Renal cortical epithelial cell (primary cell): ENCODE measurements at places on chromosomes 1 and 21. TPM values are rescaled to one million over a fixed set of nuclear protein-coding genes. Genes with fewer than 3 reads are reported as not detected.

- no peak for DNase-seq
Measured at GRCh38 chr1:9626201-9626608, 25.3 kb upstream of the PIK3CD start.

DNA sequence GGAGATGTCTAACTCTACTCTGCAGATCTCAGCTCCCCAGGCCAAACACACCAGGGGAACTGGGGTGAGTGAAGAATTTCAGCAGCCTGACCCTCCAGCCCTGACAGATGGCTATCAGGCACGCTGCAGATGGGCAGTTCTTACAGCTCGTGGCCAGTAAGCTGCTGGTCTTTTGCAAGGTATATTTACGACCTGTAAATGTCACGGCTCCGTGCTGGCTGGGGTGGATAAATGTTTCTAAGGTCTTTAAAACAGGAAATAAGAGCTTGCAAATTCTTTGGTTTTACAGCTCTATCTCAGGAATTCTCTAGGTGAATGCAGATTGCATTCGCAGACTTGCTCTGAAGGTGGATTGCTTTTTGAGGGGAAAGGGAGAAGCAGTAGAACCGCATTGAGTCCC is 10.1 kb downstream of the DOP1B start:
- DNase-seq, result peak; percentile 11

DIO1 gene
- not detected in 2 replicates for total RNA-seq

OPRD1 gene
- total RNA-seq, result not detected in 2 replicates

TOE1 gene
- 10.4 and 13.5 TPM in 2 replicates for total RNA-seq

SAMD11 gene
- 0.87 and 20.1 TPM in 2 replicates for total RNA-seq

PROK1 gene
- total RNA-seq, result not detected in 2 replicates

GRCh38 chr1:76865696-76866286 is 1.5 kb upstream of the ST6GALNAC5 start:
- DNase-seq, result no peak

- DNase-seq, result peak; percentile 97
Measured at GRCh38 chr1:42766741-42767509, at the start of the genes C1orf50 and P3H1. Gene C1orf50 (plus strand): TSS chr1:42767249. CDS start chr1:42767312, 63 bp downstream. Gene P3H1 (minus strand): TSS chr1:42767028. CDS start chr1:42766971, 57 bp downstream.

GRCh38 chr1:197198911-197199310 is 52.4 kb upstream of the ASPM start:
- no peak for DNase-seq

DNA sequence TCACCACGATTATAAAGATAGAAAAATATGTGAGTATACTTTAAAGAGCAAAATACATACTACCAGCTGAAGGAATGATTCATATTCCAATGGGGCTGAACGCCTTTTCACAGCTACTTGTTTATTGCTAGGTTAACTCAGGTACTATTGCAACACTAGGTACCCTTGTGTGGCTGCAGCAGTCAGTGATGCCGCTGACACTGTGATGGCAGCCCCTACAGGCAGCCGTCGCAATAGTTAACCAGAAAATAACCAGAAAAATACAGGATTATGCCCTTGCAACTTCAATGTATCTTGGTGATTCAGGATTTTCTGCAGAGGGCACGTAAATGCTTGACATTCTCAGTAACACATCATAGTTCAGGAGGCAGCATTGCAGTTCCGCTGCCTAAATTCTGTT is 1.6 kb upstream of the MARK1 start:
- peak; percentile 13 for DNase-seq

DNA sequence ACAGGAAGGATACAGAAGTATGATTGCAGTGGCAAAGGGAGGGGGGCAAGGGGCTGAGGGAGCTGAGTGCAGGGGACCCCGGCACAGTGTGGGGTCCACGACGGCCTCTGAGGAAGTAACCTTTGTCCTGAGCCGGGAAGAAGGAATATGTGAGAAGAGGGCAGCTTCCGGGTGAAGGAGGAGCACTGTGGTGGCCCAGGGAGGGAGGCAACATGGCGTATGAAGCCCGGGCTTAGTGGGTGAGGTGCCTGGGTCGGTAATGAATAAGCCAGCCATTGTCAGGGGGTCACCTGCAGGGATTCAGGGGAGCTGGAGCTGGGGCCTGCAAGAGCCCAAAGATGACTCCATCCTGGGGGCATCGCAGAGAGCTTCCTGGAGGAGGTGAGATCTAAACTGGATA is 200.4 kb downstream of the FOXD2 start:
- no peak for DNase-seq

ORC1 gene
- 0.45 and 3.8 TPM in 2 replicates for total RNA-seq

DNA sequence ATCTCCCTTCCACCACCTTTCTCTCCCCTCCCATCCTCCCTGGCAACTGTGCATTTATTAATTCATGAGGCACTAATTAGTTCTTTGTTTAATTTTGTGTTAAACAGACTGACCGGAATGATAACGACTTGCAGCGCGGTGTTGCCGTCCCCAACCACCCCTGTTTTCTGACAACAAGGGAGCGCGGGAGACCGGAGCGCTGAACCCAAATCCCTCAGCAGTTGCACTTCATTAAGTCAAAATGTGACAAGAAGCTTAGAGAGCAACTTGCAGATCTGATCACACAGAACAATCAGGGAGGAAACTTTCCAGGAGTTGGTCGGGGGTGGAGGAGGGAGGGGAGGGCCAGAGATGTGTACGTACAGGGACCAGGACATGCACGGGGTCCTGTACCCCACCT is 89.2 kb downstream of the CASZ1 start:
- no peak for DNase-seq

GRCh38 chr21:43824333-43825241 is 35.2 kb downstream of the RRP1 start:
- peak; percentile 12 for DNase-seq

- DNase-seq, result no peak
Measured at GRCh38 chr1:154496383-154496782, 5.6 kb upstream of the TDRD10 start.

GRCh38 chr1:200260597-200261335 is 149.1 kb downstream of the ZNF281 start:
- DNase-seq, result no peak

DNA sequence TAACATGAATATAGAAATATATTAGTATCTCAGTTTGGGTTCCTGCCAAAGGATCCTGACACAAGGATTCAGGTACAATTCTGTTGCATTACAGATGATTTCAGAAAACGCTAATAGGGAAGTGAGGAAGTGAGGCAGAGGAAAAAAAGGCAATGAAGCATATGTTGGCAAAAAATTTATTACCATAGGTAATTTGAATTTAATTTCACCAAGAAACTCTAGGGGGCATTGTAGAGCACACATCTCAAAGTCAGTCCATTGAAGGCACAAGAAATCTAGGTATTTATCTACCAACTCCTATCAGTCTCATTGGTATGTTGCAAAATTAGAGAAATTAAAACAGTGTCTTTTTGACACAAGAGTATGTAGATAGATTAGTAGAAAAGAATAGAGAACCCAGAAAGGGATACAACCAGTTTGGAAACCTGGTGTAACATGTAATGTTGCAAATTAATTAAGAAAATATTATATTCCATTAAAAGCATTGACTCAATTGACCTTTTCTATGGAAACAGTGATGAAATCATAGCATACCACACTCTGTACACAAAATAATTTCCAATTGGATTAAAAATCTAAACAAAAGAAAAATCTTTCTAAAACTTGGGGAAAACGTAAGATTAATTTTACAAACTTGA is 104.9 kb upstream of the SNX7 start:
- peak; percentile 55 for DNase-seq

DNA sequence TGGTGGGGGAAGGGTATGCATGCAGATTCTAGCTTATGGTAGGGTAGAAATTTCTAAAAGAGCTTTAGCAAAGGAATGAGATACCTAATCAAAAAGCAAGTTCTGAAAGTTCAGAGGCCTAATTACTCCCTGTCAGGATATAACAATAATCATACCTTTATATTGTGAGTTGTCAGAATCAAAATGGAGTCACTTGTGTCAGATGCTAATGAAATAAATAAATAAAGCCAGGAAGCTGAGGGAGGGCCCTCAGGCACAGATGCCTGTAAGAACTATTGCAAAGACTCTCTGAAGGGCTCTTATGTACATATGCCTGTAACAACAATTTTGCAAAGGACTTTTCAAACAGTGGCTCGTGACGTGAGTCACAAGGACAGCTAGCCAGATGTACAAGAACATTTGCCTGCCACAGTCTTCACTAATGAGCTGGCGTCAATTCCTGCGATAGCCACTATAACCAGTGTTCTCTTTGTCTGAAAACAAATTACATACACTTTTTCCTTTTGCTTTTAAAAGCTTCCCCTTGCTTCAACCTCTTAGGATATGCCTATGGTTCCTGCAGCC is 27.4 kb upstream of the DNASE2B start:
- DNase-seq, result peak; percentile 47

DNA sequence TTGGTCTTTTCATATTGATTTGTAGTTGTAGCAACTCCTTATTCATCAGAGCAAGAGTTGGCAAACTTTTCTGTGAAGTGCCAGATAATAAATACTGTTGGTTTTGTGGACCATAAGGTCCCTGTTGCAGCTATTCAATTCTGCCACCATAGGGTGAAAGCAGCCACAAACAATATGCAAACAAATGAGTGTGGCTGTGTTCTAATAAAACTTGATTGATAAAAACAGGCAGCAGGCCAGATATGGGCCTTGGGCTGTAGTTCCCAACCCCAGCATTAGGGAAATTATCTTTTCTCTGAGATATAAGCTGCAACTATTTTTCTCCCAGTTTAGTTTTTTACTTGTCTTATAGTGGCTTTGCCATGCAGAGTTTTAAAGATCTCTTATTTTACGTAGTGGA is 469.2 kb downstream of the SMYD3 start:
- DNase-seq, result no peak

GRCh38 chr1:160058087-160058486 is 11.9 kb downstream of the KCNJ10 start:
- DNase-seq, result no peak

DNA sequence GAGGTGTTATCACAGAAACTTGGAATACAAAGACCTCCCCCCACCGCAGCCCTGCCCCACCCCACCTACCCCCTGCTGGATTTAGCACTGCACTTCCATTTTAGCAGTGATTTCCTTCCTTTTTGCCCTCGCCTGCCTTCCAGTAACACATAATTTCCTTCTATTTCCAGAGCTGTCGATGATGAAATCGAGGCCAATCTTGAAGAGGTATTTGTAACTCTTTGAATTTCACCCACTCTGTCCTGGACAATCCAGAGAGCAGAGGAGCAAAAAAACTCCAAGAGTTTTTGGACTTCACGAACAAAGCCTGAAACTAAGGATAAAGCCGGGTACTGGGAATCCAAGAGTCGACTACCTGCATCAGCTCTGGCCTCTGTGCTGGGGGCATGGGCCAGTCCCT is 49.1 kb downstream of the CAPN2 start:
- no peak for DNase-seq

DNA sequence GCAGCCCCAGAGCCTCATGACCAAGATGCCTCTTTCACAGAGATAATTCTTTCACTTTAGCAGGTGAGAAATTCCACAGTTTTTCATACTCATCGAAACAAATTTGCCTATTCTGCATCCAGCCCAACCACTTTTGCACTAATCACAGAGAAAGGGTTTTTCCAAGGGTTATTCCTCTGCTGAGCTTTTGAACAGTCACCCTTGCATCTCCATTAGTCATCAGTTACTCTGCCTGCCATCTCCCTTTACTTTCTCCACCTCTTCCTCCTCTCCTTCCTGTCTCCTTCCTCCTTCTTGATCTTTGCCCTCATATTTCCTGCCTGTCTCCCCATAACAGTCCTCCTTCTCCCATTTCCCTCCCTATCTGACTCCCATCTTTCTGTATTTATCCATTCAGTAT is 43.9 kb downstream of the FH start:
- DNase-seq, result peak; percentile 22

DNA sequence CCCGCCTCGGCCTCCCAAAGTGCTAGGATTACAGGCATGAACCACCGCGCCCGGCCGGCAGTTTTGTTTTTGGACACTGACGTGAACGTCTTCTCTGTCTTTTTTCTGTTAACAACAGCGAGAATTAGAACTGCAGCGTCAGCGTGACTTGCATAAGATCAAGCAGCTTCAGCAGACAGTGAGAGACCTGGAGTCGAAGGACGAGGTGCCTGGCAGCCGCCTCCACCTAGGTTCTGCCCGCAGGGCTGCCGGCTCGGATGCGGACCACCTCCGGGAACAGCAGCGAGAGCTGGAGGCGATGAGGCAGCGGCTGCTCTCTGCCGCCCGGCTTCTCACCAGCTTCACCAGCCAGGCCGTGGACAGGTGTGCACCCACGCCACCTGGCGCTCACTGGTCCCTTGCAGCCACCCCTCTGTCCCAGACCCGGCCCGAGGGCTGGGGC is 22.9 kb upstream of the DIP2A start:
- no peak for DNase-seq

GRCh38 chr1:230494514-230494913 is 68.4 kb upstream of the PGBD5 start:
- no peak for DNase-seq

PSMG1 gene
- total RNA-seq, result 32.2 and 54.2 TPM in 2 replicates

GRCh38 chr1:58898739-58899586 is 115.1 kb upstream of the JUN start:
- no peak for DNase-seq

DNA sequence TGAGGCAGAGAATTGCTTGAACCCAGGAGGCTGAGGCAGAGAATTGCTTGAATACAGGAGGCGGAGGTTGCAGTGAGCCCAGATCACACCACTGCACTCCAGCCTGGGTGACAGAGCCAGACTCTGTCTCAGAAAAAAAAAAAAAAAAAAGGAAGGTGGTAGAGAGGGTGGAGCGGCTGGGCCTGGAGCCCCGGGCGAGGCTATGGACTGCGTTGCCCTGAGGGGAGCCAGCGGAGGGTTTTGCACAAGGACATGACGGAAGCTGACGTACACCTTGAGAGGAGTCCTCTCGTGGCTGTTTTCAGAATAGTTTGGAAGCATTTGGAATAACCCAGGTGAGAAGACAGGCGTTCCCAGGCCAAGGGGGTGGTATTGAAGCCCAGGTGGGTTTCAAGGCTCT is 6.9 kb upstream of the FBLIM1 start:
- DNase-seq, result no peak

- peak; percentile 72 for DNase-seq
Measured at GRCh38 chr1:85148524-85149250, 52.1 kb downstream of the SYDE2 start.

DNA sequence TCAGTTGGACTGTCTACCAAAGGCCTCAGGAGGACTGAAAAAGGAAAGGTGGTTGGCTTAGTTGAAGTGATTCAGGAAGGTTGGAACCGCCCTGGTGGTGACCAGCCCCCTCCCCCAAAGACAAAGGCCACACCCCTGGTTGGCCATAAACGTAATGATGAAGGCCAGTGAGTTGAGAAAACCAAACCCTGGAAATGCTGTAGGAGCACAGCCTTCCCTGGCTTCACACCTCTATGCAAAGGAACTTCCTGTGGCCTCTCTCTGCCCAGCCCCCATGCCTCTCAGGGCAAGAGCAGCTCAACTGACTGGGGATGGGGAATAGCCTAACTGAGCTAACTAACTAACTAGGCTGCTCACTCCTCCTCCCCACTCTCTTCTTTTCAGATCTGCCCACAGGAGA is 90.4 kb downstream of the NPHP4 start:
- no peak for DNase-seq

KRTAP12-2 gene
- total RNA-seq, result not detected in 2 replicates

- peak; percentile 54 for DNase-seq
Measured at GRCh38 chr1:9466780-9467758, 72.2 kb upstream of the SLC25A33 start.

- peak; percentile 93 for DNase-seq
Measured at GRCh38 chr1:225813214-225813964, 3.5 kb downstream of the EPHX1 start.
